Activated CD8-positive, alpha-beta memory T cell treated with anti-CD3 and anti-CD28 coated beads for 1 hour (primary cell): ENCODE measurements at places on chromosomes 13 and 19.

DNA sequence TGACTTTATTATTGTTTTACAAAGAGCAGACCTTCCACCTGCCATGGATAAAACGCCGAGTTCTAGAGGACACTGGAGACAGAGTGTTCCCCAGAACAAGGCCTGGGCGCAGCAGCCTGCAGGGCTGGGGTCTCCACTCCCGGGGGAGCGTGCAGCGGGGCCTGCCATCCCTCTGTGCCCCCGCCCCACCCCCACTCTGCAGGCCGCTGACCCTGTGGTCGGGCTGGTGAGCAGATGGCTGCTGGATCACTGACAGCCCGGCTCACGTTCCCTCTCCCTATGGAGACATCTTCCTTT is 8.6 kb upstream of the PTBP1 start:
- DNase-seq, result no peak

- no peak for DNase-seq
Measured at GRCh38 chr19:38352611-38353010, 17.0 kb downstream of the CATSPERG start.

GRCh38 chr19:36041831-36042230 is 9.2 kb upstream of the CLIP3 start:
- DNase-seq, result no peak

DNA sequence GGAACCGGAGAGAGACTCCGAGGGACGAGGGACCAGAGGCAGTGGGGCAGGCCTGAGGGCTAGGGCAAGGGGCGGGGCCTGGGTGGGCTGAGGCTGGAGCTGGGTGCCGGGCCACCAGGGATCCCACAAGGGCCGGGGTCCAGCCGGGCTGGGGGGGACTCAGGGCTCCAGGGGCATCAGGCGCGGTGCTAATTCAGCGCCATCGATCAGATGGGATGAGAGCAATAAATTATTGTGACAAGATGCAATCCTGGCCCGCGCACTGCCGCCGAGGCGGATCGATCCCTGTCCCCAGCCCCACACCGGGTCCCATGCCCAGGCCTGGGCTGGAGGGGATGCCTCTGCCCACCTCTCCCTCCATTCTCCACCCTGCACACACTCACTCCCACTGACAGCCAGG is 5.7 kb downstream of the ERFL start:
- DNase-seq, result no peak

DNA sequence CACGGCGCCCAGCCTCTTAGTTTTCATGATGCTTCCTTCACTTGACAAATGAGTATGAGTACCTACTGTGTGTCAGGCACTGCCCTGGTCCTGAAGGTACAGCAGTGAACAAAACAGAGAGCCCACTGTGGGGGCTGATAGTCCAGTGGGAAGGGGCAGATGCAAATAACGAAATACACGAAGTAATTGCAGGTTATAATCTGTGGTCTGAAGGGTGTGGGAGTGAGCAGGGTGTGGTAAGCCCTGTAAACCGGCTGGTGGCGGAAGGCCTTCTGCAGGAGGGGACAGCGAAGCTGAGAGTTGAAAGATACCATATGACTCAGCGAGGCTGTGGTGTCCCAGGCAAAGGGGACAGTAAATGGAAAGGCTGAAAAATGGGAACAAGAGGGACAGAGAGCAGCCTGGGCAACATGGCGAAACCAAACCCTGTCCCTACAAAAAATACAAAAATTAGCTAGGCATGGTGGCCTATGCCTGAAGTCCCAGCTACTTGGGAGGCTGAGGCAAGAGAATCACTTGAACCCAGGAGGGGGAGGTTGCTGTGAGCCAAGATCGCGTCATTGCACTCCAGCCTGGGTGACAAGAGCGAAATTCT is 60.5 kb downstream of the MAP4K1 start:
- no peak for DNase-seq

- DNase-seq, result no peak
Measured at GRCh38 chr13:67343777-67344176, 113.6 kb upstream of the PCDH9 start.

GRCh38 chr13:96091164-96092117 is 1.5 kb downstream of the HS6ST3 start:
- DNase-seq, result no peak

DNA sequence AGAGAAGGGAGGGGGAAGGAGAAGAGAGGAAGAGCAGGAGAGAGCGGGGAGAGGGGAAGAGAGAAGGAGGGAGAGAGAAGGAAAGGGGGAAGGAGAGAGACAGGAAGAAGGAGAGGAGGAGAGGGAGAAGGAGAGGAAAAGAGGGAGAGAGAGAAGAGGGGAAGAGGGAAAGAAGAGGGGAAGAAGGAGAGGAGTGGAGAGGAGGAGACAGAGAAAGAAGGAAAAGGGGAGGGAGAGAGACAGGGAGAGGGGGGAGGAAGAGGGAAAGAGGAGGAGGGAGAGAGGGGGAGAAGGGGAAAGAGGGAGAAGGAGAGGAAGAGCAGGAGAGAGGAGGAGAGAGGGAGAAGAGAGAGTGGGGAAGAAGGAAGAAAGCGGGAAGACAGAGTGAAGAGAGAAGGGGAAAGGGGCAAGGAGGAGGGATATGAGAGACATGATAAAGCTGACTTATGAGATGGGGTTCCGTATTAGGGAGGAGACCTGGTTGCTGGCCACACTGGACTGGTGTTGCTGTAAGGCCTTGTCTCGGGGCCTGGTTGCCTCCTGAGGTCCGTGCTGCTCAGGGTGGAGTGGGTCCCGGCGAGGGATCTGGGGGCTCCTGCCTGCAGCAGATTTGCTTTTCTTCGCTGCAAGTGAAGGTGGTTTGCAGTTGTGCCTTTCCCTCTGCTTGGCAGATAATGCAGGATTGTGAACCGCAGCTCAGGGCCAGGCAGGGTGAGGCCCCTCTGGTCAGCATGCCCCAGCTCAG is 139.5 kb downstream of the TEX29 start:
- DNase-seq, result no peak

DNA sequence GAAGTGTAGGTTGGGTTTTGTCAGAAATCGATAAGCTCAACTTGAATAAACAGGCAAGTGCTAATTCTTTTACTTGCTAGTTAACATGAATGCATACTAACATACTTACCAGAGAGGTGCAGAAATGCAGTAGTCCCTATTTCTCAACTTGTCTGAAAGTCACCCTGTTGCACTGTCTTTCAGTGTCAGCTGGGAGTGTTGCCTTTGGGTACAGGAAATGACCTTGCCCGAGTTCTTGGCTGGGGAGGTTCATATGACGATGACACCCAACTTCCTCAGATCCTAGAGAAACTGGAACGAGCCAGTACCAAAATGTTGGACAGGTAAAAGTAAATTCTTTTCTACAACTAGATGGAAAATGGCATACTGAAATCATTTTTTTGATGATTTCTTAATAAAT is 103.5 kb upstream of the AKAP11 start:
- DNase-seq, result no peak

GRCh38 chr19:53091413-53092254 is 11.6 kb downstream of the ZNF160 start:
- no peak for DNase-seq

GRCh38 chr13:67308004-67308772 is 78.1 kb upstream of the PCDH9 start:
- no peak for DNase-seq

- DNase-seq, result no peak
Measured at GRCh38 chr19:57362419-57362818, 932 bp upstream of the TRAPPC2B start.

DNA sequence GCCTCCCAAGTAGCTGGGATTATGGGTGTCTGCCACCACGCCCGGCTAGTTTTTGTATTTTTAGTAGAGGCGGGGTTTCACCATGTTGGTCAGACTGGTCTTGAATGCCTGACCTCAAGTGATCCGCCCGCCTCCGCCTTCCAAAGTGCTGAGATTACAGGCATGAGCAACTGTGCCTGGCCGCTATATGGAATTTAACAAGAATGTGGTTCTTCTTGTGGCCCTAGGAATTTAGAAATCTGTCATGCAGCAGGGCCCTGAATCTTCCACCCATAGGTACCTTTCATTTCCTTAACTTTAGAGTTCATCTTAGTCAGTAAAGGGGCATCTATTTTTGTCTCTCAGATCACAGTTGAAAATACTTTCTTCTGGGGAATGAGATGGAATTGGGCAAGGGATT is 25.6 kb upstream of the NDFIP2 start:
- no peak for DNase-seq

- no peak for DNase-seq
Measured at GRCh38 chr13:47206111-47206510, 309.3 kb upstream of the HTR2A start.

DNA sequence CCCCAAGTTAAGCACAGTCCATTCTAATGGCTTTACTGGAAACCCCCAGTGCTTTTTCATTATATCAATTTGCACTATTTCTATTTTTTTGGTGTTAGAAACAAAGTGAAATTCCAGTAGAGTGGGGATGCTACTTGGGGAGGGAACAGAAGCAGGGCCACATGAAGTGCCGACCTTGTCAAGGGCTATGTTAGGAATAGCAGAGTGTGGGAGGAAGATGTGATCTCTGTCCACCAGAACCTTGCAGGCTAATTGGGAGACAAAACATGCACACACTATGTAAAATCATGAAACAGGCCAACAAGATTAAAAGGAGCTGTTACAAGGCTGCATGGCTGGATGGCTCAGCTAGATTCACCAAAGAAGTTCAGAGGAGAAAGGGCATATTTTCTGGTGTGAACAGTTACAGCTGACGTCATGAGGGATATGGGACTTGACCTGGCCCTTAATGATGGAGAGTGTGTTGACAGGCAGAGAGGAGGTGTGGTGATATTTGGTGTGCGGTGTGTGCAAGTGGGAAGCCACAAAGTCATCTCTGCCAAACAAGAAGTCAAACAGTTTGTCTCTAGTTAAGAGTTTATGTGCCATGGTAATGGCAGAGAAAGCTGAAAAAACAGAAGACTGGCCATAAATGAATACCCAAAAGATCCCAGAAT is 318.4 kb upstream of the MAB21L1 start:
- no peak for DNase-seq

DNA sequence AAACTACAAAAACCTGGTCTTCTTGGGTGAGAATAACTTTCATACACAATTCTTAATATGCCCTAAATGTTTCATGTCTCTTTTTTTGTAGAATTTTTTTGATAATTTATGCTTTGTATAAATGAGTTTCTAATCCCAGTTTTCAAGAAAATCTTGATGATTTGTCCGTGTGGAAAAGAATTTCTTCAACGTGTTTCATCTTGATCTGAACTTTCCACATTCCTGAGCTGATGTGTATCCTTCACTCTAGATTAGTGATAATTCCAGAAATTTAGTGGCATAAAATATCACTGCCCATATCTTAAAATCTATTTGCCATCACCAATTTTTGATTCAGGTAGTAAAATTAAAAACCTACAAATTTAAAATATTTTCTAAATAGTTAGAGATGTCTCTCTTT is 24.6 kb downstream of the ZNF431 start:
- DNase-seq, result no peak

DNA sequence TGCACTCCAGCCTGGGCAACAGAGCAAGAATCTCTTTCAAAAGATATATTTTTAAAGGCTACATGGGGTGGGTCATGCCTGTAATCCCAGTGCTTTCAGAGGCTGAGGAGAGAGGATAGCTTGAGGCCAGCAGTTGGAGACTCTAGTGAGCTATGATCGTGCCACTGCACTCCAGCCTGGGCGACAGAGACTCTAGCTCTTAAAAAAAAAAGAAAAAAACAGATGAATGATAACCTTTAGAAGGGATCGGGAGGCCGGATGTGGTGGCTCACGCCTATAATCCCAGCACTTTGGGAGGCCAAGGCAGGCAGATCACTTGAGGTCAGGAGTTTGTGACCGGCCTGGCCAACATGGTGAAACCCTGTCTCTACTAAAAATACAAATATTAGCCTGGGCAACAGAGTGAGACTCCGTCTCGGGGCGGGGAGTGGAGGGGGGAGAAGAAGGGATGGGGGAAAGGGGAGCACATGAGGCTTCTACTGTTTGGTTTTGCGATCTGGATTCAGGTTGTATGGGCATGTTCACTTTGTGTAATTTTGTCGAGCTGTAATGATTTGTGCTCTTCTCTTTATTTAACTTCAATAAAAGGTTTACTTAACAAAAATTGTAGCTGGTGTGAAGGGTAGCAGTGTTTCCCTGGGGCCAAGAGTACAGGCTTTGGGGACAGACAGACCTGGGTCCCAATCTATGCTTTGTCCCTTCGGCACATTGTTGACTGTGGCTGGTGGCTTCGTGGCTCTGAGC is 1.1 kb upstream of the PSMC4 start:
- no peak for DNase-seq

GRCh38 chr13:29819143-29819542 is 31.3 kb downstream of the UBL3 start:
- DNase-seq, result no peak

DNA sequence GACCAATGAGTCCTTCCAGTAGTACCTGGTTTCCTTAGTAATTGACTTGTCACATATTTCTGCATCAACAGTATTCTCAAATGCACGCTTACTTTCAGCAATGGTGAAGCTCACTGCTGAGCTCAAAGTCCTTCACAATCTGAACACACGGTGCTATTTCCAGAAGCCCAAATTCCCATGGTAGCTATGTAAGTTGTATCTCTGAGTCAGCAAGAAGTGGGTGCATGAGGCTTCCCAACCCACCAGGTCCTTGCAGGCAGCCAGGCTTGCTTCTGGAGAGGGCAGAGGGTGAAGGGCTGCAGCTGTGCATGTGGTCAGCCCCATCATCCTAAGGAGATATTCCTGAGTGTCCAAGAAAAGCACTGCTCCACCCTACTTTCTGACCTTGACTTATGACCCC is 25.7 kb downstream of the COL4A2 start:
- DNase-seq, result no peak

GRCh38 chr13:75151081-75151643 is 330.8 kb downstream of the TBC1D4 start:
- no peak for DNase-seq

- DNase-seq, result no peak
Measured at GRCh38 chr19:48887861-48888612, 10.5 kb downstream of the TULP2 start.

GRCh38 chr19:19155495-19156219 is 14.4 kb downstream of the MEF2B start:
- no peak for DNase-seq

- DNase-seq, result peak; percentile 36
Measured at GRCh38 chr19:33771384-33772101, 25.1 kb upstream of the KCTD15 start.

DNA sequence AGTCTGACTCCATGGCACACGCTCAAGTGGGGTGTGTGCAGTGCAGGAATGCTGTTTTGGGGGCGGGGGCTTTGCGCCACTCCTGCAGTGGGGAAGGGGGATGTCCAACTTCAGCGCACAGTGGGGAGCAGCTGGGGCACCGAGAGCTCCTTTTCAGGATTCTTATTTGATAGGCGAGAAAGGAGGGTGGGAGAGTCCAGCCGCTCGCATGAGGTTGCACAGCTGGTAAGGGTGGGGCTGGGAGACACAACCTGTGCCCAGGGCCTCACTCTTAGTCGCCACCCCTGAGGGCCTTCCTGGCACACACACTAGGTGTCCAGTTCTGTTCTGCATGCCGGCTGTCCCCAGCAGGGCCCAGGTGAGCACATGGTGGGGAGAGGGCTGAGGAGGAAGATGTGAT is 190.8 kb downstream of the UQCRFS1 start:
- no peak for DNase-seq
